ENCODE measurements at places on chromosomes 5 and 9.

GRCh38 chr5:73142035-73142434 is 21.7 kb downstream of the TMEM171 start:
- H3K27me3 ChIP-seq = peaks cover 41% of the 10 kb centered on the region
- H3K27ac ChIP-seq = no peak overlapping the region
- no peak overlapping the region for H3K4me3 ChIP-seq
- DNase-seq = no peak
- H3K36me3 ChIP-seq = no peaks in the 10 kb centered on the region
- H3K4me1 ChIP-seq = no peaks in the 10 kb centered on the region

DNA sequence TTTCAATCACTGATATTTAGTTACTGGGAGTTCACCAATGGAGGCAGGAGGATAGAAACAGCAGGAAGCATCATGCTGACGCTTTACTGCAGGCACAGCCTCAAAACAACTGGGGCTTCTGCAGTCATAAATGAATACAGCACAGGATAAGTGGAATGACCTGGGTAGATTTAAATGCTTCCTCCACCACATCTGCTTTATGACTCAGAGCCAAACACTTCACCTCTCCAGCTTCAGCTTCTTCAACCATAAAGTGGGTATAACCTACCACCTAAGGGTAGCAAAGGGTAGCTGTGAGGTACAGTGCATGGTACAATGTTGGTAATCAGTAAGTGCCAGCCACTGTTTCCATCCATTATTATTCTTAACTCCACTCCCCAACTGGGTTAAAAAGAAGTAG is 28.4 kb downstream of the RASEF start:
- no peak overlapping the region for H3K4me3 ChIP-seq
- no peaks in the 10 kb centered on the region for H3K27me3 ChIP-seq
- H3K36me3 ChIP-seq = no peaks in the 10 kb centered on the region
- DNase-seq = no peak

- peaks cover 7% of the 10 kb centered on the region for H3K27me3 ChIP-seq
- DNase-seq = peak; percentile 84
- peaks cover 27% of the 10 kb centered on the region for H3K36me3 ChIP-seq
- peak overlapping the region; percentile 92 for H3K27ac ChIP-seq
Observed at GRCh38 chr9:136848393-136849037, 694 bp upstream of the PHPT1 start.

GRCh38 chr5:59768152-59769040 is 125.1 kb downstream of the PDE4D start:
- H3K36me3 ChIP-seq = no peaks in the 10 kb centered on the region
- H3K4me1 ChIP-seq = peaks cover 21% of the 10 kb centered on the region
- peak; percentile 73 for DNase-seq
- H3K27me3 ChIP-seq = peaks cover 42% of the 10 kb centered on the region

DNA sequence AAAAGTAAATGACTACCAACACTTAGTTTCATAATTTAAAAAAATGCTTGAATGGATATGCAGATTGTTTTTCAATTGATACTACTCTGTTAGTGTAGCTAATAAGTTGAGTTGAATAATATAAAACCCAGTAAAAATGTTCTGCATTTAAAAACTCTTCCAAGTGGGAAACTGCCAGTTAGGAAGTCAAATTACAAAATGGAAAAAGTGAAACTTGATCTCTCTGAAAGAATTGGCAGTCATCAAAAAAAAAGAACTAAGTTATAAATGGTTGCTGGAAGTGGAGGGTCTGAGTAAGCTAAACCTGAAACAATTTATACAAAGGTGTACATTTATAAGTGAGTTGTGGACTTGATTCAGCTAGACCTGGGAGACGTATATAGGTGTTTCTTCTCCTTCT is 52.4 kb downstream of the VCAN start:
- no peaks in the 10 kb centered on the region for H3K36me3 ChIP-seq
- DNase-seq = no peak
- no peaks in the 10 kb centered on the region for H3K4me1 ChIP-seq
- no peak overlapping the region for H3K4me3 ChIP-seq
- peaks cover 15% of the 10 kb centered on the region for H3K27me3 ChIP-seq

- H3K4me1 ChIP-seq = no peaks in the 10 kb centered on the region
- no peaks in the 10 kb centered on the region for H3K27me3 ChIP-seq
- no peak overlapping the region for H3K4me3 ChIP-seq
- H3K36me3 ChIP-seq = peaks cover 14% of the 10 kb centered on the region
- H3K27ac ChIP-seq = no peak overlapping the region
Observed at GRCh38 chr9:128383007-128383753, 12.0 kb downstream of the URM1 start.

GRCh38 chr9:6757132-6757455 is 679 bp upstream of the KDM4C start:
- peak; percentile 92 for DNase-seq
- H3K4me3 ChIP-seq = peak overlapping the region; percentile 97
- peak overlapping the region; percentile 99 for H3K27ac ChIP-seq
- no peaks in the 10 kb centered on the region for H3K27me3 ChIP-seq
- peaks cover 21% of the 10 kb centered on the region for H3K4me1 ChIP-seq
- H3K36me3 ChIP-seq = peaks cover 3% of the 10 kb centered on the region

DNA sequence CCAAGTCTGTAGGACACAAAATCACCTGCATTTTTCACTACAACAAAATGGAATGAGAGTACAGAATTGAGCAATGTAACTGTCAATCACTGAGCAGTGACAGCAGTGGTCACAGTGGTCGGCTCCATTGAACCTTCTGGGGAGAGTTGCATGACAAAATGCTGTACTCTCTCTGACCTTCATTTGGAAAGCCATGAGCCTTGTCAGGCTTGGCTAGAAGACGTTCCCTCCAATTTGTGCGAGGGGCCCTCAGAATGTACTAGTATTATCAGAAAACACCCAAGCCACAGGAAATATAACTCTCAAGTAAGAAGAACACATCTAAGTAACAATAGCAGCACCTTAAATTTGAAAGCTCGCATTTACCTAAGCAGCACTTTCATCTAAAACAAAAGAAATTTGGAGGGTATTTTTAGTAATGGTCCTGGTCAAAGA is 425.6 kb upstream of the MEF2C start:
- no peaks in the 10 kb centered on the region for H3K36me3 ChIP-seq
- H3K27ac ChIP-seq = no peak overlapping the region
- no peaks in the 10 kb centered on the region for H3K4me1 ChIP-seq
- no peak overlapping the region for H3K4me3 ChIP-seq
- H3K27me3 ChIP-seq = no peaks in the 10 kb centered on the region
- DNase-seq = no peak

DNA sequence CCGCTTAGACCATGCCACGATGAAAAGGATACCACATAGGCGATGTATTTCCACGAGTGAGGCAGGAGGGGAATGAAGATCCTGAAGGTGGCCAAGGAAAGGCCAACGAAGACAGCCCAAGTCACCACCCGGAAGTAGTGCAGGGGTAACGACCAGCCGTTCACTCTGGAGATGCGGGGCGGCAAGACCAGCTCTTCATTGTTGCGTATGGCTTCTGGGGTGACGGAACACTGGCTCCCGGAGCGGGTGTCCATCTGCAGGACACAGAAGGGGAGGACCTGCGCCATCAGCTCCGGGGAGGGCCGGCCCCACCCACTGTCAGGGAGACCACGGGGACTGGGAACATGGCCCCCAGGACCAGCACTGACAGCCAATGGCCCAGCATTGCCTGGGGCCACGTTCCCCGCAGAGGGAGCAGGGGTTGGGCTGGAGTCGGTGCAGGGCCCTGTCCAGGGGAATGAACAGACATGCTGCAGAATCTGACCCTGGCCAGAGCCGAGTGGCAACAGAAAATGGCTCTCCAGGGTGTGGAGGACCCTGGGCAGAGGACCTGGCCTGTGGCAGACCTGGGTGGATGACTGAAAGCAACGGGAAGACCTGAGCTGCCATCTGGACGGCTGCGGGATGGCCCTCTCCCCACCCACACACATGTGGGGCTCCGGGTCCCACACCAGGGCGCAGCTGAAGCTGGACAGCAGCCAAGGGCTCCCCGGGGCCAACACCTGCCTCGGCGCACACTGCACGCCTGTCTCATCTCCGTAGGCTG is 17.7 kb downstream of the ZDHHC11B start:
- H3K4me3 ChIP-seq = no peak overlapping the region
- no peaks in the 10 kb centered on the region for H3K27me3 ChIP-seq
- H3K4me1 ChIP-seq = no peaks in the 10 kb centered on the region
- no peaks in the 10 kb centered on the region for H3K36me3 ChIP-seq

DNA sequence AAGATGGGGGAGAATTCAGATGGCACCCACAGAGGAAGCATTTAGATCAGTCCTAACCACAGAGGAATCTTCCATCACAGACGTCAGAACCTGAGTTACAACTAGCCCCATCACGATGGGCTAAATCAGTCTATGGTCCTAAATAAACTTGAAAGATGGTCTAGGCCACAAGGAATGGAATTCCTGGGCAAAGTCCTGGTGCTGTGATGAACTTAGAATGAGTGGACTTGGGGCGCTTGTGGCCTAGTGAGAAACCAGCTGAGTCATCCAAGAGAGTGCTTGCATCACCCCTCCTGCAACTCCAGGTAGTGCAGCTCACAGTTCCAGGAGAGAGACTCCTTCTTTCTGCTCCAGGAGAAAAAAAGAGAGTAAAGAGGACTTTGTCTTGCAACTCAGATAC is 722.9 kb upstream of the RGMB start:
- no peaks in the 10 kb centered on the region for H3K27me3 ChIP-seq
- no peak overlapping the region for H3K27ac ChIP-seq
- DNase-seq = no peak
- H3K4me3 ChIP-seq = no peak overlapping the region

- no peaks in the 10 kb centered on the region for H3K27me3 ChIP-seq
- no peak for DNase-seq
- no peaks in the 10 kb centered on the region for H3K36me3 ChIP-seq
Observed at GRCh38 chr5:6105320-6105719, 273.0 kb downstream of the MED10 start.

GRCh38 chr5:177591690-177592009 is 353 bp upstream of the TMED9 start:
- DNase-seq = no peak
- H3K36me3 ChIP-seq = peaks cover 39% of the 10 kb centered on the region
- peak overlapping the region; percentile 97 for H3K4me3 ChIP-seq
- H3K4me1 ChIP-seq = peaks cover 15% of the 10 kb centered on the region

DNA sequence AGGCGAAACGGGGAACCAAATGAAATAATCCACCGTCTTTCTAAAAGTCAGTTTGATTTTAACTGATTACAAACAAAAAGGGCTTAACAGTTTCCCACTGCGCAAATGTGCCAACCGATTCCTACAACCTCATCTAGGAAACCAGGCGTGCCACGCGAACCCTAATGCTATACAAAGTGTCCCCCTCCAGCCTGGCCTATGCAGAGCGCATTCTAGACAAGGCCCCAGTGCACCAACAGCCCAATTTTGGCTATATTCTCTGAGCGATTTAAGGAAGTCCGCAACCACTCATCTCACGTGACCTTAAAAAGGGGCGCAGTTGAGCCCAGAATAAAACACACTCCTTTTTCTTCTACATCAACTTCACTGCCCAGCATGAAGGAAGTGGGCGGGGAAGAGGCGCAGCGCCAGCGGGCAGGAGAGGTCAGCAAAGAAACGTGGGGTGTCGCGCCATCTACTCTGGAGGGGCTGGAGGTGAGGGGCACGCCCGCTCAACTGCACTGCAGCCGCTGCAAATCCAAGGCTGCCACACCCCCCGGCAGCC is 779 bp downstream of the FAM13B start:
- no peaks in the 10 kb centered on the region for H3K27me3 ChIP-seq
- H3K27ac ChIP-seq = peak overlapping the region; percentile 96
- H3K4me1 ChIP-seq = peaks cover 41% of the 10 kb centered on the region
- H3K4me3 ChIP-seq = peak overlapping the region; percentile 90

DNA sequence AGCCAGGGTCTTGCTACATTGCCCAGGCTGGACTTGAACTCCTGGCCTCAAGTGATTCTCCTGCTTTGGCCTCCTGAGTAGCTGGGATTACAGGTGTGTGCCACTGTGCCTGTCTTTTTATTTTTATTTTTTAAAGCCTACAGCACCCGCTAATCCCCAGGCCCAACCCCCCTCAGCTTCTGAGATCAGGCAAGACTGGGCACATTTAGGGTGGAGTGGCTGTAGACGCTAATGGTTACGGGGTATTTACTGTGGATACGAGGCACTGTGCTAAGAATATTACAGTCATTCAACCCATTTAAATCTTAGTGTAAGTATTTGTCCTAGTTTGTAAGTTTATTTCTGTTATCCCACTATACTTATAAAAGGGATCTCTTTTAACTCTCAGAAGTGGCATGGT is 175.2 kb downstream of the FANCC start:
- no peak overlapping the region for H3K4me3 ChIP-seq
- no peaks in the 10 kb centered on the region for H3K27me3 ChIP-seq
- H3K36me3 ChIP-seq = no peaks in the 10 kb centered on the region

GRCh38 chr9:126390923-126391322 is 64.3 kb downstream of the MVB12B start:
- no peak overlapping the region for H3K27ac ChIP-seq
- no peaks in the 10 kb centered on the region for H3K36me3 ChIP-seq
- peaks cover 6% of the 10 kb centered on the region for H3K27me3 ChIP-seq

- H3K27me3 ChIP-seq = no peaks in the 10 kb centered on the region
- no peak overlapping the region for H3K27ac ChIP-seq
- H3K36me3 ChIP-seq = no peaks in the 10 kb centered on the region
- no peak overlapping the region for H3K4me3 ChIP-seq
- DNase-seq = no peak
- H3K4me1 ChIP-seq = no peaks in the 10 kb centered on the region
Observed at GRCh38 chr5:4882186-4882585, 257.9 kb upstream of the ADAMTS16 start.

GRCh38 chr5:160108124-160108523 is 11.1 kb downstream of the PWWP2A start:
- peaks cover 8% of the 10 kb centered on the region for H3K4me1 ChIP-seq
- H3K36me3 ChIP-seq = peaks cover 37% of the 10 kb centered on the region
- no peak overlapping the region for H3K4me3 ChIP-seq
- H3K27me3 ChIP-seq = no peaks in the 10 kb centered on the region
- H3K27ac ChIP-seq = no peak overlapping the region
- no peak for DNase-seq

DNA sequence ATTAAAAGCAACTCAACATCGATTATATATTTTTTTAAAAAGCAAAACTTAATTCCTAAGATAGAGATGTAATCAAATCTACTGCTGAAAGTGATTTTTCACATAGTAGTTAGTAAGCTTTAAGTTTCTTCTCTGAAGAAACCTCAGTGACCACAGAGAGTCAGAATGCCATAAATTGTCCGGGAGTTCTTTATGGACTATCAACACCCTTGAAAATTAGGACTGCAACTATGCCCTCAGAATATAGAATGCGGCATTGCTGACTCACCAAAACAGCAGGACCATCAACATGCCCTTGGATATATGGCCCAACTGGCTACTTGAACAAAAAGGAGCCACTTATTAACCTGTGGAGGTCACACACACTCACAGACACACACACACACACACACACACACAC is 228.9 kb upstream of the SNX2 start:
- no peaks in the 10 kb centered on the region for H3K4me1 ChIP-seq
- no peaks in the 10 kb centered on the region for H3K36me3 ChIP-seq
- no peak overlapping the region for H3K27ac ChIP-seq
- no peaks in the 10 kb centered on the region for H3K27me3 ChIP-seq

DNA sequence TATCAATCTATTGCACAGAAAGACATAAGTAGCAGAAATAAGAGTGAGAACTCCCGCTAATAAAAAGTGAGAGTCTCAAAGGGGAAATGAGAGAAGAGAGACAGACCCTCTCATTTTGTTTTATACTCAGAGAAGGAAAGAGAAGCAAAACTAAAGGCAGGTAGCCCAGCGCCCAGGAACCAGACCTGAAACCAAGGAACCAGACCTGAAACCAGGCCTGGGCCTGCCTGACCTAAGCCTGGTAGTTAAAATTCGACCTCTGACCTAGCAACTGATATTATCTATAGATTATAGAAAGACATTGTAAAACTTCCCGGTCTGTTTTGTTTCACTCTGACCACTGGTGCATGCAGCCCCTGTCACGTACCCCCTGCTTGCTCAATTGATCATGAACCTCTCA is 134.5 kb upstream of the SEMA6A start:
- no peaks in the 10 kb centered on the region for H3K36me3 ChIP-seq
- DNase-seq = no peak
- H3K27me3 ChIP-seq = no peaks in the 10 kb centered on the region
- H3K4me1 ChIP-seq = no peaks in the 10 kb centered on the region
